ENCODE measurements at places on chromosomes 13 and 19.
A peak's percentile ranks its signal among the peaks of the same experiment; 100 is the strongest.

DNA sequence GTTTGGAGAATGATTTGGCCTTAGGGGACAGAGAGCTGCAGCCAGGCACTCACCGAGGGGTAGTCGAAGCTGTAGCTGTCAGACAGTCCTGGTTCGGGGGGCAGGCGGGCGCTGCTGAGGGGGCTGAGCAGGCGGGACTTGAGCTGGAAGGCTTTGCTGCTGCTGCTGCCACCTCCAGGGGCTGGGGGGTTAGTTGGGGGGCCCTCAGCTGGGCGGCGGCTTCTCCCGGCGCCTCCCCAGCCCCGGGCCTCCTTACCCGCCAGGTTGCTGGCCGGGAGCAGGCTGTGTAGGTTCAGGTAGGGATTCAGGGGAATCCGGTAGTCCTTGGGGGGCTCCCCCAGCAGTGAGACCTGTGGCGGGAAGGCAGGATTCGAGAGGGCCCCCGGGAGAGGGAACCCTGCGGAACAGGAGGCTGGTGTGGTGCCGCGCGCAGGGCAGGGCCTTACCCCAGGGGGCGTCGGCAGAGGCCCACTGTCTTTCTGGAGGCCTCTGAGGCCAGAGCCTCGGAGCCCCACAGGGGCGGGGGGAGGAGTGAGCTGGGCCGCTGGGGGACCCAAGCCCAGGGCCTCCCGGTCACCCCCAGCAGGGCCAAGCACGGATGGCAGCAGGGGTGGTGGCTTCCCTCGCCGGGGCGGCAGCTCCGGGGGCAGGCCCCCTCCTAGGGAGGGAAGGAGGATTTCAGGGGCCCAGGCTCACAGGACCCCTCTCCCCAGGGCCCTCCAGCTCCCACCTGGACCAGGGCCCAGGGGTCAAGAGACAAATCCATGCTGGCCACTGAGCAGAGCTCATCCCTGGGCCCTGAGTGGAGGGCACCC is 5.0 kb upstream of the FDX2 start:
- DNase-seq, result no peak

GRCh38 chr19:32361574-32362317 is 16.3 kb downstream of the ZNF507 start:
- DNase-seq, result no peak

DNA sequence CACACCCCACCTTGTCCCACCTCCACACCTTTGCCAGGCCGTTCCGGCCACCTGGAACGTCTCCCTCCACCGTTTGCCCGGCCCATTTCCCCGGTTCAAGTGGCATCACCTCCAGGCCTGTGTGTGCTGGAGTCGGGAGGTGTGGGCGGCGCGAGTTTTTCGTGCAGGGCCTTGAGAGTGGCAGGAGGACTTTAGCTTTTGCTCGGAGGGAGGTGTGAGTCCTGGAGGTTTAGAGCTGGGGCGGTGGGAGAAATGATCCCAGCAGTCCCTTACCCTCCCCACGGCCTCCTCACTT is 4.3 kb upstream of the PALM start:
- no peak for DNase-seq

DNA sequence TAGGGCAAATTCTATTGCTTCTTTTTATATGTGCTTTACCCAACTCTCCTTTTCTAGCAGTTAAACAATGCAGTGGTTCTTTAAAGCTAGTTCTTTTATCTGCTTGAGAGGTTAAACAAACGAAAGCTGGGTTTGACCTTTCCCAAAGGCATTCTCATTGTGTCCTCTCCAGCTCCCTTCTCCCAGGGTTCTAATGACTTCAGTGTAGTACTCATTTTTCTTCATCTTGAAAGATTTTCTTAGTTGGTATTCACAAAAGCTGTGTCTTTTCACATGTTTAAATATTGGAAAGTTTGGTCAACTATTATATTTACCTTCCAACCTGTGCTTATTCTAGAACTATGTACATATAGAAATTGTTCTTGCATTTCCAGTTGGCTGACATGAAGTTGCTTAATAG is 1.5 kb downstream of the WASF3 start:
- DNase-seq, result no peak

DNA sequence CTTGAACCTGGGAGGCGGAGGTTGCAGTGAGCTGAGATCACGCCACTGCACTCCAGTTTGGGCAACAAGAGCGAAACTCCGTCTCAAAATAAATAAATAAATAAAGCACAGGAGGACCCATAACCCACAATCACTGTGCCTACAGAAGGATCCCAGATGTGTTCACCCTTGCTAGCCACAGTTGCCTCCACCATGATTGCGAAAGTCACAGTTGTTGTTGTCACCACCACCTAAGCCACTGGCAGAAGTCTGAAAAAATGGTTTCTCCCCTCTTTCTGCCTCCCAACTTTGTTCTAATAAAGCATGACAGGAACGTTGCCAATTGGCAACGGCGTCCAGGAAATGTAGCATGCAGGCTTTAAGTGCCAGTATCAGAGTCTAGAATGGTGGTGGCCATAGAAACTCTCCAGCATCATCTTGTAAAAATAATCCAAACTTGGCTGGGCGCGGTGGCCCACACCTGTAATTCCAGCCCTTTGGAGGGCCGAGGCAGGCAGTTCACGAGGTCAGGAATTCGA is 2.2 kb upstream of the EPS15L1 start:
- DNase-seq, result no peak

- no peak for DNase-seq
These were observed 16.9 kb upstream of the PROZ start for GRCh38 chr13:113141601-113141970.

DNA sequence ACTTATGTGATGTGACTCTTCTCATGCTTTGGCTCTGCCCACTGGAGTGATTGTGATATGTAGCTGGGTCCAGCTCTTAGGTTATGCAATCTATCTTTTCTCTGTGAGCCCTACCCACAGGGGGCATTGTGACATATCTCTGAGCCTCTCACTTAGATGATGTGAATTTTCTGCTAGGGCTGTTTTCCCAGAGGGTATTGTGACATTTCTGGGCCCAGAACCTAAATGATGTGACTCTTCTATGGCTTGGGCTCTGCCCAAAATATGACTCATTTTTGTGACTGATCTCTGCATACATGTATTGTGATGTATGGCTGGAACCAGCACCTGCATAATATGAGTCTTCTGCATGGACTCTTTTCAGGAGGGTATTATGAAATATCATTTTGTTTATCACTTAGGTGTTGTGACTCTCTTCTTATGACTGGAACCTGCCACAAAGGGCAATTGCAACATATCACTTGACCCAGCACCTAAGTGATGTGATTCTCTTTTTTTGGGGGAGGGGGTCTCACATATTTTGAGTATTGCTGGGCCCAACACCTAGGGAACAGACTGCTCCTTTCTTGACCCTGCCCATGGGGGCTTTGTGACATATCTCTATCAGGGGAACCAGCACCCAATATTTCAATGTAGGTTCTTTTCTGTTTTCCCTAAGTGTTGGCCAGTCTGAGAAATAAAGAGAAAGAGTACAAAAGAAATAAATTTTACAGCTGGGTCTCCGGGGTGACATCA is 12.1 kb upstream of the ZNF254 start:
- DNase-seq, result peak; percentile 25

GRCh38 chr13:44249431-44249836 is 124.2 kb upstream of the SERP2 start:
- DNase-seq, result no peak

- DNase-seq, result no peak
These were observed 91.5 kb upstream of the MCF2L start for GRCh38 chr13:112877539-112877938.

- no peak for DNase-seq
These were observed 721 bp downstream of the MED25 start for GRCh38 chr19:49818649-49819370.

DNA sequence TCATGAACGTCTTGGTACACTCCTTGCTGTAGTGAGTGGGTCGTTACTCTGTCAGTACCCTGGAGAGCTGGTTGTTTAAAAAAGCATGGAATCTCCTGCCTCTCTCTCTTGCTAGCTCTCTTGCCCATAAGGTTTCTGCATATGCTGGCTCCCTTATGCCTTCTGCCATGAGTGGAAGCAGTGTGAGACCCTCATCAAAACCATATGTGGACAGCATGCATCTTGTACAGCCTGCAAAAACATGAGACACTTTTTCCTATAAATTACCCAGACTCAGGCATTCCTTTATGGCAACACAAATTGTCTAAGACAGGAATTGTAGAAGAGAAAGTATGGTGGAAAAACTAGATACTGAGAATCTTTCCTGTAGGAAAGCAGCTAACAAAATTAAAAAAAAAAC is 516.3 kb downstream of the SLITRK6 start:
- DNase-seq, result no peak

- DNase-seq, result no peak
These were observed 22.7 kb upstream of the POP4 start for GRCh38 chr19:29583196-29583999.

- DNase-seq, result no peak
These were observed 94.7 kb upstream of the RAP2A start for GRCh38 chr13:97339019-97339987.

DNA sequence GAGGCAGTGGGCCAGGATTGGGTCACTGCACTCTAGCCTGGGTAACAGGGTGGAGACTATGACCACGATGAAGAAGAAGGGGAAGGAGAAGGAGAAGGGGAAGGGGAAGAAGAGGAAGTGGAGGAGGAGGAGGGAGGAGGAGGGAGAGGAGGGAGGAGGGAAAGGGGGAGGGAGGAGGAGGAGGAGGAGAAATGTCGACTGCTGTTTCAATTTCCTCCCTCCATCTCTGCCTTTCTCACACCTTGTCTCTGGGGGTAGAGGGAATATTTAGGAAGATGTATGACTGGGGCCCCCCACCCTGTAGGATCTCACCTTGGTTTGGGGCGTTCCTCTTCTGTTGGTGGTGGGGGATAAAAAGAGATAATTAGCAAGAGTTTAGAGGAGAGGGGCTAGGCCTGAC is 3.8 kb downstream of the TNNT1 start:
- no peak for DNase-seq

GRCh38 chr19:43956827-43957226 is 5.8 kb downstream of the ZNF221 start:
- DNase-seq, result no peak

- DNase-seq, result no peak
These were observed 772 bp downstream of the GPC6 start for GRCh38 chr13:93227280-93227877.

- no peak for DNase-seq
These were observed 36.7 kb upstream of the CD177 start for GRCh38 chr19:43316591-43317319.

DNA sequence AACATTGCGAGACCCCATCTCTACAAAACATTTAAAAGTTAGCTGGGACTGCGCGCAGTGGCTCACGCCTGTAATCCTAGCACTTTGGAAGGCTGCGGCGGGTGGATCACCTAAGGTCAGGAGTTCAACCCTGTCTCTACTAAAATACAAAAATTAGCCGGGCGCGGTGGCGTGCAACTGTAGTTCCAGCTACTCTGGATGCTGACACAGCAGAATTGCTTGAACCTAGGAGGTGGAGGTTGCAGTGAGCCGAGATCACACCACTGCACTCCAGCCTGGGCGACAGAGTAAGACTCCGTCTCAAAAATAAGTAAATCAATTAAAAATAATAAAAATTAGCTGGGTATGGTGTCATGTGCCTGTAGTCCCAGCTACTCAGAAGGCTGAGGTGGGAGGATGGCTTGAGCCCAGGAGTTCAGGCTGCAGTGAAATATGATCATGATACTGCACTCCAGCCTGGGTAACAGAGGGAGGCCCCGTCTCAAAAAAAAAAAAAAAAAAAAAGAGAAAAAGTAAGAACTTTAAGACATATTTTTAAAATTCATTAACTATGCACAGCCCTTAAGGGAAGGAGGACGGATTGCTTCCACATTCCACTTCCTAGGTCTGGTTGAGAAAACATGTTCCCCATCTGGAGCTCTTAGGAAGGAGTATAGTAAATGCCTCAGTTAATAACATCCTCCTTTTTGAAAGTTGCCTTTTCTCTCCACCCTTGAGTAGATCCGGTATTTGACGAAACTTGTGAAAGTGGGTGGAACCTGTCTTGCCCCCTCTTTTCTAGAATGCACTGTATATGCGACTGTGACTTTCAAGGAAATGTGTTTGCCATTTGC is 26.1 kb downstream of the EXOC3L2 start:
- DNase-seq, result no peak

DNA sequence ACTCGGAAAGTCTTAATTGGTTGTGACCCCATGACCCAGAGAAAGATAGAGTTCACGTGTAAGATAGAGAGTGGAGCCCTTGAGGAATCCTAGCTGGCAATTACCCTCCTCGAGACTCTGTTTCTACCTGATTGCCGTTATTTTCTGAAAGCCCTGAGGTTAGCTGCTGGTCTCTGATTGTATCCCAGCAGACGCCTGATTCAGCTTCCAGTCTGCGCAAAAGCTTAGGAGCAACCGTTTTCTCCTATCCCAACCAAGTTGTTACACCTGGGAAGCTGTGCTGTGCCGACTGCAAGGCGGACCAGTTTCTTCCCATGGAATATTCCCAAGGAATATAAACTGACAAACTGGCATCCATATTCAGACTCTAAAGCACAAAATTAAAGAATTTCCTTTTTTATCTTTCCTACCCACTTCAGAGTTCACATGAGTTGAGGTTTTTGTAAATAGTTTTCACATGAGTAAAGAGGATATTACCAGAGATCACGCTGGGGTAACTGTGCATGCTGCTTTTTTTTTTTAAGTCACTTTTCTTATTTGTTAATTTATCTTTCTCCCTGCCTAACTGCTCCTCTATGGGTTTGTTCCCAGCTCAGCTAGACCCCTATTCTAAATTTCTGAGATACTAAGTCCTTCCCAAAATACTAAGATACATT is 1.5 kb upstream of the TRPC4 start:
- DNase-seq, result no peak

DNA sequence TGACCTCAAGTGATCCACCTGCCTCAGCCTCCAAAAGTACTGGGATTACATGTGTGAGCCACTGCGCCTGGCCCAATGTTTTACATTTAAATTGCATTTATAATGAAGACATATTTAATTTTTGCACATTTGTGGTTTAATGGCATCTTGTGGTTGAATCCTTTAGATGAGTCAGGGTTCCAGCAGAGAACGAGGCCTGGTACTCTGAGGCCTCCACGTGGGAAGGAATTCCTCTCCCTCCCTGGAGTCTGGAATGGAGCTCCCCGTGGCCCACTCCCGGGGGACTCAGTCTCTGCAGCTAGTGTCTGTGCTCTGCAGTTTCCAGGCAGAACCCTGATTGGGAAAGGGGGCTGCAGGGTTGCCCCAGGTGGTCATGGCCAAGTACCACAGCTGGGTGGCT is 24.2 kb downstream of the ZFR2 start:
- no peak for DNase-seq

DNA sequence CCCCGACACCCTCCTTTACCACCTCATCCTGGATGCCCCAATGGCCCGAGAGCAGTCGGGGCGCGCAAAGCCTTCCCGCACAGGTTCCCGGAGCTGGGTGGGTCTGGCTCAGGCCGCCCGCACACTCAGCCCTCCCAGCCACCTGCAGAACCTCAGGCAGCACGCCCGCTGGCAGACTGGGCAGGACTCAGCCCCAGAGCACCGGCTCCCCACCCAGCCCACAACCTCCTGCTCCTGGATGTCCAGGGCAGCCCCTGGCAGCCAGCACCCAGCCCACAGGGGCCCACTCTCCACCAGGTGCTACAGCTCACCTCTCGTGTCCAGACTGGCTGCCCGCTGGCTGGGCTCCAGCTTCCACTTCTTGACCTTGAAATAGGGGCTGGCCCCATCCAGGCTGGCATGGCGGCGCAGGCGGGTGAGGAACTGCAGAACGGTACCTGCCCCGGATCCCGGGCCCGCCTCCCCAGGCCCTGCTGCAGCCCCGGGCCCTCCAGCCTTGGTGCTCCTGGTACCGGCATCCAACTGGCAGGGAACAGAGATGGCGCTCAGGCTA is 4.6 kb downstream of the CBARP start:
- DNase-seq, result no peak
